Right renal pelvis (tissue), 4 donors: ENCODE measurements at places on chromosomes 16 and 17.

DNA sequence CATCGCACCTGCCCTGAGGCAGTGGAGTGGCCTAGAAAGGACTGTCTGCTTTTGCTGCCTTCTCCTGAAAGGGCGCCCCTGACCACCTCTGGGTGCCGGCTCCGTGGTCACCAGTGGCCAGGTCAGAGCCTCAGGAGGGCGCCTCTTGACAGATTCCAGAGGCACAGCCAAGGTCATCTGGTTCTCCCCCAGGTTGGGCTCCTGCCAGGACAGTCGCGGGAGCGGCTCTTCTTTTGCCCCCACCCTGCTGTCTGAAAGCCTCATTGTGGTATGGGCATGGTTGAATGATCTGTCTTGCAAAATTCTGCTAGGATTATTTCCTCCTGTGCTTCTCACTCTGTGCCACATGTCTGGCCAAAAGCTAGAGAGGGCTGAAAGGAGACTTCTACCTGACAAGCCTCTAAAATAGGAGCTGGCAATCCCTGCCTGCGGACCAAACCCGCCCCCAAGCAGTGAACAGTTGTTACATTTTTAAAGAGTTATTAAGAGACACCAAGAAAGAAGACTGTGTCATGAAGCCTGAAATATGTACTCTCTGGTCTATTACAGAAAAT is 82.8 kb downstream of the SNX29 start:
- DNase-seq = no peak

- DNase-seq = no peak
Measured at GRCh38 chr17:29524692-29525091, 42.1 kb downstream of the ABHD15 start.

GRCh38 chr16:65271996-65272395 is 150.1 kb upstream of the CDH11 start:
- DNase-seq = no peak

DNA sequence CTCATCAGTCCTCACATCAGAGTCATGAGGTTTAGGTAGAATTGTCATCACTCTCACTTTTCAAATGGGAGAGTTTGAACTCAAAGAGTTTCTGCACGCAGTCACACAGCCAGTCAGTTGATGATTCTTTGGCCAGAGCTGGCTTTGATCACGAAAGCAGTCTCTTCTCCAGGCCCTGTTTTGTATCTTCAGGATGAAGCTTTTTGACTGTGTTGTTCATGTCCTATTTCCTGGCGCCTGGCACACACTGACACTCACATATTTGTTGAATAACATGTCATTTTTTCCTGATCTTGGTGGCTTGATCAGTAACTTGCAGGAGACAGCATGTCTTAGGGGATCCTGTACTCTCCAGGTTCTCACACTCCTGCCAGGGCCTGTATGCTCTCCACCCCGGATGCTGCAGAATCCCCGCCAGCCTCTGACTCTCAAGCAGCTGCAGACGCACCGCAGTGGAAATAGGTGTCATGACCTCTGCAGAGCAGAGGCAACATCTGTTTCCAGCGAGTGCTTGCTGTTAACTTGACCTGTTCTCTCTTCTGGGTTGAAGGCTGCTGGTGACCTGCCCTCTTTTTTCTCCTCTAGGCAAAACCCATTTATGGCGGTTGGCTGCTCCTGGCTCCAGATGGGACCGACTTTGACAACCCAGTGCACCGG is 33.0 kb downstream of the MPRIP start:
- DNase-seq = no peak

DNA sequence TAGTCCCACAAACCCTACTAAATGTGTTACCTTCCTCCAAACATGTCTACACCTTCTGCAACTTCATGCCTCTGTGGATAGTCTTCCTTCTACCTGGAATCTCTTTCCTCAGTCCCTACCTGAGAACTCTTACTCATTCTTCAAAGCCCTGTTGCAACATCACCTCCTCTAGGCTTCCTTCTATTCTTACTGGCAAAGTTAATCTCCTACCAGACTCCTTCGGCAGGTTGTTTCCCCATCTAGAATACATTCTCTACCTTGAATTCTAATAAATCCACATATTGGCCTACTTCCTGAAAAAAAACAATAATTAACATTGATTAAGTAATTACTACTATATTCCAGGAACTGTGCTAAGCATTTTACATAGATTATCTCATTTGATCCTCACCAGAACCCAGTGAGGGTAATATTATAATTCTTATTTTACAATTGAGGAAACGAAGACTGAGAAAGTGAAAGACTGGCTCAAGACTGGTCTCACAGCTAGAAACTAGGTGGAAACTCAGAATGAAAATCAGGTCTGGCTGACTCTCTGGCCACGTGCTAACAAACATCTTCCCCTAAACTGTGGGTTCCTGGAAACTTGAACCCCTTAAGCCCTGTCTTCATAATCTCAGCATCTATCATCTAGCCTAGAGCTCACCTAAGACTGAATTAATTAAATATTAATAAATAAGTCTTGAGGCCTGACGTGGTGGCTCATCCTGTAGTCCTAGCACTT is 4.6 kb upstream of the STAT3 start:
- no peak for DNase-seq

GRCh38 chr17:75518201-75518600 is 1.9 kb downstream of the TSEN54 start:
- no peak for DNase-seq

DNA sequence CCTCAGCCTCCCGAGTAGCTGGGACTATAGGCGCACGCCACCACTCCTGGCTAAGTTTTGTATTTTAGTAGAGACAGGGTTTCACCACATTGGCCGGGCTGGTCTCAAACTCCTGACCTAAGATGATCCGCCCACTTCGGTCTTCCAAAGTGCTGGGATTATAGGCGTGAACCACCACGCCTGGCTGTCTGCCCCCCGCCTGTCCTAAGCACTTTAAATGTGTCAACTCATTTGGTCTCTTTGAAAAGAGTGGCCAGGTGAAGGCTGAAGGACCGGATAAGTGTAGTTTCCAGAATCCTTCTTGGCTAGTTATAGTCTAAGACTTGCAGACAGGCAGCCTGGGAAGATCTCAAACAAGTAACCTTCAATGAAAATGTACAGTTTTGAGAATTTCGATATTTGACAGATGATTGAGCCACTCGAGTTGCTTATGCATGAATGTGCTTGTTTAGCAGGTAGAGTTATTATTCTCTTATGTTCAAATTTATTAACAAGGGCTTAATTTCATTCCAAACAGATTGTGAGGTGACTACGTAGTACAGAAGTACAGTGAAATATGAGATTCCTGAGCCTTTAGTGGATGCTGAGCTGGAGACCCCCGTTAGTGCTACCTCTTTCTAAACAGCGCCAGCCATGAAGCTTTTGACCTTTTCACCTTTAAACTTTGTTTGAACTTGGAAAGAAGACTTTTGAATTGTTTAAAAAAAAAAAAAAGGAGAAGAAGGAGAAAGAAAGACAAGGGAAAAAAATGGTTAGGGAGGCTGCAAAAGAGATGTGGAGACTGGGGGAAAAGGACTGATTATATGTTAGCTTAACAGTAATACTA is 164.4 kb upstream of the TBX2 start:
- no peak for DNase-seq

DNA sequence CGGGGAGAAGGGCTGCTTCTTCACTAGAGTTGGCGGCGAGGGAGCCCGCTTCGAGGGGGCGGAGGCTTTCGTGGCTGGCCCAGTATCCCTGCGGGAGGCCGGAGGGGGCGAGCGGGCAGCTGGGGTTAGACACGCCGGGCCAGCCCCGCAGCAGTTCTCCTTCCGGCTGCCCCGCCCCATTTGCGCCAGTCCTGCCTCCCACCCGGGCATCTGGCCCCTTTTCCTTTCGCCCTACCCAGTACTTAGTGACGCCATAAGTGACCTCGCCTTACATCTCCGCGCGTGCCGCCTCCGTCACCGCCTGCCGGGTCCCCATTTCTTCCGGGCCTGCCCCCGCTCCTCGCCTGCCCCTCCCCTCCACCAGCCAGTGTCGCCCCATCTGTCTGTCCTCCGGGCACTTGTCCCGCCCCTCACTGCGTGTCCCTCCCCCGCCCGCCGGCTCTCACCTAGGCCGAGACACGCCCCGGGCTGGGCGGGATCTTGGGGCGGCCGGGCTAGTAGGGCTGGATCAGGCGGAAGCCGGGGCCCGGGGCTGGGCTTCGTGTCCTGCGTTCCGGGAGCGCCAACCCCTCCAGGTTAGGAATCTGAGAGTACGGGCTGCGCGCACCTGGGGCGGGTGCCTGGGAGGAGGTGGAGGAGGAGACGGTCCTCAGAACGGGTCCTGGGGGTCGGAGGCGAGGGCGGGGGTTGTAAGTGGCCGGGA is 14.3 kb downstream of the SPATA32 start:
- DNase-seq = peak; percentile 69

GRCh38 chr17:15263206-15263579 is 1.9 kb downstream of the PMP22 start:
- no peak for DNase-seq

GRCh38 chr16:73610605-73611156 is 562.8 kb upstream of the ZFHX3 start:
- no peak for DNase-seq

- DNase-seq = no peak
Measured at GRCh38 chr16:47503936-47504335, 42.8 kb downstream of the PHKB start.

- no peak for DNase-seq
Measured at GRCh38 chr16:54421220-54421619, 134.6 kb upstream of the IRX3 start.

DNA sequence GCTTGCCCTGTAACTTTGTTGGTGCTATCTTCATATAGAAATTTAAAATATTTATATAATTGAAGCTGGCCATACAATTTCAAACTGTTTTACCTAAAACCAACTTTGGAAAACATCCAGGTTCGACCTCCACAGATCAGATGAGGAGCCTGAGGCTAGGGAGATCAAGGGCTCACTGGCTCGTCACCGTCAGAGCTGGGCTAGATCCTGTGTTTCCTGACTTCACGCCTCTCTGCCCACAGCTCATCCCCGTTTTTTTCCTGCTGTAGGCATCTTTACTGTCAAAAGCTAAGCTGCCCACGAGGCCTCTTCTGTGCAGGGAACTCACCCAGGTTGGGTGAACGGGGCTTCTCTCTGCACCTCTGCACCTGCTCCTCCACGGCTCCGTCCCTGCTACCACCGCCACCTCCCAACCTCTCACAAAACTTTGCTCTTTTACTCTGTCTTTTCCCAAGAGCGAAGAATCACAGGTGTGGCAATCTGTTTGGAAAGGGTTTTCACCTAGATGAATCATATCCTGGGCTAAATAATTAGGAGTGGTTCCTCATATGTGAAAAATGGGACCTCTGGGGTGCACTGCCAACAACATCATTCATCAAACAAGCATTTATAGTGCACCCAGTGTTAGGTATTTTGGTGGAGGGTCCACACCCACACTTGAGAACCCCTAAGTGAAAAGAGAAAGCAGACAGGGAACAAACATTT is 24.8 kb upstream of the KDM6B start:
- DNase-seq = no peak

- DNase-seq = no peak
Measured at GRCh38 chr16:84948851-84949610, 62.3 kb downstream of the ZDHHC7 start.

GRCh38 chr17:41962768-41963434 is 3.7 kb upstream of the CNP start:
- no peak for DNase-seq

GRCh38 chr16:31382485-31383161 is 10.5 kb upstream of the ITGAD start:
- DNase-seq = no peak

DNA sequence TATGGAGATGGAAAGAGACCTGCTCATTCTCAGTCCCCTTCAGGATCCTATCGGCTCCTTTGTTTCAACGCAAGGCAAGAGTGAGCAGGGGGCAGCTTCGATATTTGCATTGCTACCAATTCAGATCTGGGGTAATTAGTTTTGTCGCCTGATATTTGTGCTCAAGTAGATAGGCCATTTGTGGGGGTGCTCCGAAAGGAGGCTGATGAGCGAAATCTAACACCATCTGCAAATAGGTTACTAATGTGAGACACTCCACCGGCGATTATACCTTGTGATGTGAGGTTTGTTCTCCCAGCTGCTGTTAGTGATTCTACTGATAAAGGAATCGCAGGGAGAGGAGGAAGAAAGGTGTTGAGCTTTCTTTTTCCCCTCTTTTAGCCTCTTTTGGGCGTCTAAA is 31.5 kb downstream of the WSCD1 start:
- no peak for DNase-seq

- DNase-seq = no peak
Measured at GRCh38 chr16:27689711-27690110, 139.8 kb downstream of the KATNIP start.

DNA sequence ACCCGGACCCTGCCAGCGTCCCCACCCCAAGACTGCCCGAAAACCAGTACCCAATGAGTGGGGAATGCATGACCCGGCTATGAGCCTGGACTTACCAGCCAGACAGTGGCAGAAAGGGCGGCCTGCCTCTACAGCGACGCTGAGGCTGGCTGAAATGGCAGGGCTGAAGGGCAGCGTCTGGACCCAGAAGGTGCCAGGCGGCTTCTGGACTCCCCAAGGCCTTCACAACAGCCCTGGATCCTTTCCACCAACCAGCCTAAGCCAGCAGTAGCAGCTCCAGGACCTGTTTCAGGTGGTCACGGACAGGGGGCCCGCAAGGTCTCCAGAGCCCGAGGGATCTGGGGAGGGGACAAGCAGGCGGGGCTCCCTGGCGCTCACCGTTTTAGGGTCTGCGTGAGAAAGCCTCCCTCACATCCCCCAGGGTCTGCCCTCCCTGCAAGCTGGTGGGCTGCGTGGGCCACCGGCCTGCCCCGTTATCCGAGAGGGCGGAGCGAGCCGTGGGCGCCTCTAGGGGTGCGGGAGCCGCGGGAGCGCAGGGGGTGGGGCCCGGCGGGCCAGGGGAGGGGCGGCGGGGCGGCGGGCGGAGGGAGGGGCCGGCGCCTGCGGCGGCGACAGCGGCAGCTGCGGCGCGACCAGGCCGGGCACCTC is at the start of gene RIPOR1:
Gene RIPOR1, plus strand, starts transcription at position 608 of the 648 bp plus-strand sequence. CDS start 9,618 bp downstream, outside the sequence.
- no peak for DNase-seq

GRCh38 chr17:74819801-74820436 is 39.8 kb downstream of the GRIN2C start:
- no peak for DNase-seq

- no peak for DNase-seq
Measured at GRCh38 chr17:78168903-78169793, 767 bp downstream of the SYNGR2 start.

DNA sequence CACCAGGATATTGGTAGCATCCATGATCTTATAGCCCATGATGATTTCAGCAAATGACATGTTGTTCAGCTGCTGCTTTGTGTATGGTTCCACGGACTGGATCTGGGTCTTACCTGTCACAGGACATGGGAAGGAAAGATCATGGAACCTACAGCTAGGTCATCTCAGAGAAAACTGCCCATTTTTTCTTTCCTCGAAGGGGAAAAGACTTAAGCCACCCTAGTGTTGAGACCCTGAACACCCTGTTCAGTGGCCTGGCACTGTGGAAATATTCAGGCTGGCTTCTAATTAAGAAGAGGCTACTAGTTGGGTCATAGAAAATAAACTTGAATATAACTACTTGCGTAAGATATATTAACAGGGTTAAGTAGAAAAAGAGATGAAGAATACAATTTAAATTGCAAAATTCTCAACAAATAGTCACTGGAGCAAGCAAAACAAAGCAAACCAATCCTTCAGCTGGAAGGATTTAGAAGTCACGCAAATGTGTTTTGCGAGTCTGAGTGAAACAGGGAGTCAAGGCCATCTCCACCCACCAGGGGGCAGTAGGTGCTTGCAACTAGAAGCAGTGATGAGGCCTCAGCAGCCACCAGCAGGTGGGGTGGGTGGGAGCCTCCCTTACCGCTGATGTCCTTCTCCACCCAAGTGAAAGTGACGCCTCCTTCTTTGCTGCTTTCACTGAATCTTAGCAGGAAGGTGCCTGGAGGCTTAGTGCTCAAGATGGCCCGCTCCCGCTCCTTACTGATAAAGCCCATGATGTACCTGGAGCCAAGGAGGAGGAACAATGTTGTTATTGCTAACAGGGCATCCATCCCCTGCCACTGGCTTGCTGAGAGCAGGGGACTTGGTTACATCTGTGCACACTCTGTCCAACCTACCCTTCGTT is 34.3 kb downstream of the STAT5A start:
- DNase-seq = peak; percentile 90
